ENCODE measurements at places on chromosomes 7 and 10.

GRCh38 chr10:50567384-50567783 lies 56.4 kb downstream of the SGMS1 start:
- no peak for DNase-seq

DNA sequence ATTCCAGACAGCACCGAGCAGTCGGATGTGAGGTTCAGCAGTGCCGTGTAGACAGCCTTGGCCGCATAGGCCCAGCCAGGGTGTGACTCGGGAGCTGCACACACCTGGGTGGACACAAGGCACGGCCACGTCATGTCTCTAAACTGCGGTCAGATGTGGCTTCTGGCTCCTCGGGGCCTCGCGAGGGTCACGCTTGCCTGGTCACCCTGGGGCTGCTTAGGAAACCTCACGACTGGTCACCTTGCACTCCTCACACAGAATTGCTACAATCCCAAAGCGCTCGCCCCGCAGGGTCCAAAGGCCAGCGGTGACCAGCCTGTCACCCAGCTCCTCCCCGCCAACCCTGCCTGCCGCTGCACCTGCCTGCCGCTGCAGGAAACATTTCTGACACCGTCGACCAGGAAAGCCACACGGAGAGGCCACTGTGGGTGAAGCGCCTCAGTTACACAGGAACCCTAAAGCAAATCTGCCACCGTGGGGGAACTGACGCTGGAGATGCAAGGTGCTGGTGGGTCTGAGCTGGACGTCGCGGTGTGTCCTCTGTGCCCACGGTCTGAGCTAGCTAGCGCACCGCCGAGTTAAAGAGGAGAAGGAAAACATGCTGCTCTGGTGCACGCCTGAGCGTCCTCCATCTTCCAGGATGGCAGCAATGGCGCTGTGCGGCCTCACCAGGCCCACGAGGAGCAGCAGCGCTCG lies 5.0 kb downstream of the GPER1 start:
- no peak for DNase-seq

GRCh38 chr10:124701435-124701834 lies 42.7 kb downstream of the FAM53B start:
- no peak for DNase-seq

- DNase-seq: no peak
These were observed 51.7 kb downstream of the VOPP1 start for GRCh38 chr7:55520426-55521140.

GRCh38 chr10:51034769-51035168 lies 39.5 kb upstream of the PRKG1 start:
- DNase-seq: no peak

DNA sequence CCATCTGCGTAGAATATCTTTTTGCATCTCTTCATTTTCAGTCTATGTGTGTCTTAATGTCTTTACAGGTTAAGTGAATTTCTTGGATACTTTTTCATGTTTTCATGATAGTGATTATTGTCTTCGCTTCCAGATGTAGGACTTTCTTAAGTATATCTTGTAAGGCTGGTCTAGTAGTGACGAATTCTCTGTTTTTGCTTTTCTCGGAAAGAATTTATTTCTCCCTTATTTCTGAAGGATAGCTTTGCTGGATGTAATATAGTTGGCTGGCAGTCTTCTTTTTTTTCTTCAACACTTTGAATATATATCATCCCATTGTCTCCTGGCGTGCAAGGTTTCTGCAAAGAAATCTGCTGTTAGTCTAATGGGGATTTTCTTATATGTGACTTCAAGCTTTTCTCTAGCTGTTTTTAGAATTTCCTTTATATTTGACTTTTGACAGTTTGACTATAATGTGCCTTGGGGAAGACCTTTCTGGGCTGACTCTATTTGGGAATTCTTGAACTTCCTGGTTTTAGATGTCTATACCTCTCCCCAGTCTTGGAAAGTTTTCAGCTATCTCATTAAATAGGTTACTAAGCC lies 14.3 kb downstream of the GTPBP4 start:
- no peak for DNase-seq

GRCh38 chr7:93897680-93898079 lies 7.1 kb upstream of the TFPI2 start:
- DNase-seq: no peak

DNA sequence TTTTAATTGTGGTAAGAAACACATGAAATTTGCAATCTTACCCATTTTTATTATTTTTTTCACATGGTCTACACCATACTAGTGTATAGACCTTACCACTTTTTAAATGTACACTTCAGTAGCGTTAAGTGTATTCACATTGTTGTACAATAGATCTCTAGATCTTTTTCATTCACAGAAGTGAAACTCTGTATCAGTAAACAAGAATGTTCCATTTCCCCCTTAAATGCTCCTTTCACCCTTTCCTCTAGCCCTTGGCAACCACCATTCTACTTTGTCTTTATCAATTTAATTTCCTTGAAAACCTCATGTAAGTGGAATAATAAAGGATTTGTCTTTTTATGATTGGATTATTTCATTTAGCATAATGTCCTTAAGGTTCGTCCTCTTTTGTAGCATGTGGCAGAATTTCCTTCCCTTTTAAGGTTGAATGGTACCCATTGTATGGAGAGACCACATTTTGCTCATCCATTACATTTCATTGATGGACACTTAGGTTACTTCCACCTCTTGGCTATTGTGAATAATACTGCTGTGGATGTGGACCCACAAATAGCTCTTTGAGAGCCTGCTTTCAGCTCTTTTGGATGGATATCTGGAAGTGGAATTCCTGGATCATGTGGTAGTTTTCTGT lies 45.7 kb downstream of the SNX10 start:
- DNase-seq: no peak

DNA sequence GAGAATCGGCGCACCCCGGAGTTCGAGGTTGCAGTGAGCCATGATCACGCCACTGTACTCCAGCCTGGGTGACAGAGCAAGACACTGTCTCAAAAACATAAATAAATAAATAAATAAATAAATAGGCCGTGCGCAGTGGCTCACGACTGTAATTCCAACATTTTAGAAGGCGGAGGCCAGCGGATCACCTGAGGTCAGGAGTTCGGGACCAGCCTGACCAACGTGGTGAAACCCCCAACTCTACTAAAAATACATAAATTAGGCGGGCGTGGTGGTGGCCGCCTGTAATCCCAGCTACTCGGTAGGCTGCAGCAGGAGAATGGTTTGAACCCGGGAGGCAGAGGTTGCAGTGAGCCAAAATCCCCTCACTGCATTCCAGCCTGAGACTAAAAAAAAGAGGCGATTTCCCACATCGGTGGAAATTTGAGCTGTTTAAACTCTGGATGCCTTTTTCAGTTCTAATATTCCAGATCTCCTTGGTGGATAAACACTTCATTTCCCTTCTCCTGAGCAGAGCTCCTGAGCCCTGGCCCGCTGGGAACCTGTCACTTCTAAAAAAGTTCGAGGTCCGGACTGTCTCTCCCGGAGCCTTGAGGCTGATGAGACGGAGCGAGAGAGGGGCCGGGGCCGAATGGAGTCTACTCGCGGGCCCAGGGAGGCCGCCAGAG lies 2.0 kb upstream of the NFKB2 start:
- no peak for DNase-seq

GRCh38 chr7:92685136-92686042 lies 95.2 kb upstream of the FAM133B start:
- DNase-seq: peak; percentile 49

DNA sequence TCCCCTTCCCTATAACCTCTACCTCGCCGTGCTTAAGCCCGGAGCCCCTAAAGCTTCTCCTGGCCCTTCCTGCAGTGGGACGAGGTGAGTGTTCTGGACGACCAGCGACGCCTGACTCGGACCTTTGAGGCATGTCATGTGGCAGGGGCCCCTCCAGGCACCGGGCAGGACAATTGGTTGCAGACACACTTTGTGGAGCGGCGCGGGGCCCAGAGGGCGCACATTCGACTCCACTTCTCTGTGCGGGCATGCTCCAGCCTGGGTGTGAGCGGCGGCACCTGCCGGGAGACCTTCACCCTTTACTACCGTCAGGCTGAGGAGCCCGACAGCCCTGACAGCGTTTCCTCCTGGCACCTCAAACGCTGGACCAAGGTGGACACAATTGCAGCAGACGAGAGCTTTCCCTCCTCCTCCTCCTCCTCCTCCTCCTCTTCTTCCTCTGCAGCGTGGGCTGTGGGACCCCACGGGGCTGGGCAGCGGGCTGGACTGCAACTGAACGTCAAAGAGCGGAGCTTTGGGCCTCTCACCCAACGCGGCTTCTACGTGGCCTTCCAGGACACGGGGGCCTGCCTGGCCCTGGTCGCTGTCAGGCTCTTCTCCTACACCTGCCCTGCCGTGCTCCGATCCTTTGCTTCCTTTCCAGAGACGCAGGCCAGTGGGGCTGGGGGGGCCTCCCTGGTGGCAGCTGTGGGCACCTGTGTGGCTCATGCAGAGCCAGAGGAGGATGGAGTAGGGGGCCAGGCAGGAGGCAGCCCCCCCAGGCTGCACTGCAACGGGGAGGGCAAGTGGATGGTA lies 9.2 kb downstream of the EPHB6 start:
- DNase-seq: no peak

- DNase-seq: no peak
These were observed 114.6 kb downstream of the ITIH5 start for GRCh38 chr10:7551950-7552716.

GRCh38 chr7:151210087-151210854 lies at the start of gene H2BK1:
H2BK1 (minus strand) TSS chr7:151210488; CDS start chr7:151210318, 170 bp downstream.
- no peak for DNase-seq

- no peak for DNase-seq
These were observed 40.3 kb downstream of the AGAP3 start for GRCh38 chr7:151126491-151127137.

GRCh38 chr7:509426-510130 lies 10.1 kb downstream of the PDGFA start:
- no peak for DNase-seq

GRCh38 chr10:100866010-100866409 lies 46.8 kb upstream of the SLF2 start:
- no peak for DNase-seq

- DNase-seq: no peak
These were observed 172.3 kb upstream of the ADCY1 start for GRCh38 chr7:45401851-45402250.

- DNase-seq: no peak
These were observed 42.4 kb downstream of the MTURN start for GRCh38 chr7:30177186-30177585.

DNA sequence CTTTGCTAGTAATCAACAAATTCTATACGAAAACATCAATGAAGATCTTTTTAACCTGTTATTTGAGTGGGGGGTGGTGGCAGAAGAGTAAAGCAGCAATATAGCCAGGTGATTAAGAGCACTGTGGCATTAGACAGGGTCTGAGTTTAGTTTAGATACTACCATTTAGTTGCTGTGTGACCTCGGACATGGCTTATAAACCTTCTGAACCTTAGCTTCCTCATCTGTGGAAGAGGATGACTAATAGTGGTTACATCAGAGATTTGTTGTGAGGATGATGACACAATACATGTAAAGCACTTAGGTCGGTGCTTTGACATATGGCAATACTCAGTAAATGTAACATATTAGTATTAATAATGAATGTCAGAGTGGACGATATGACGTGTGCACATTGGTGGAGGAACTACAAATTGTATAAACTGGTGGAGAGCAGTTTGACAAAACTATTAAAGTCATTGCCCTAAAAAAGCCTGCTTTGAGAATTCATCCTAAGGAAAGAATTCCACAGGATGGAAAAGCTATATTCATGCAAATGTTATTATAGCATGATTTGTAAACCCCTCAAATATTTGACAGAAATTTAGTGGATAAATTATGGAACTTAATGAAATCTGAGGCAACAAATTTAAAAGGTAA lies 24.3 kb downstream of the SPAG6 start:
- no peak for DNase-seq

GRCh38 chr7:105861224-105861623 lies 15.2 kb downstream of the ATXN7L1 start:
- no peak for DNase-seq

GRCh38 chr7:81705206-81705605 lies 64.6 kb downstream of the HGF start:
- DNase-seq: no peak

DNA sequence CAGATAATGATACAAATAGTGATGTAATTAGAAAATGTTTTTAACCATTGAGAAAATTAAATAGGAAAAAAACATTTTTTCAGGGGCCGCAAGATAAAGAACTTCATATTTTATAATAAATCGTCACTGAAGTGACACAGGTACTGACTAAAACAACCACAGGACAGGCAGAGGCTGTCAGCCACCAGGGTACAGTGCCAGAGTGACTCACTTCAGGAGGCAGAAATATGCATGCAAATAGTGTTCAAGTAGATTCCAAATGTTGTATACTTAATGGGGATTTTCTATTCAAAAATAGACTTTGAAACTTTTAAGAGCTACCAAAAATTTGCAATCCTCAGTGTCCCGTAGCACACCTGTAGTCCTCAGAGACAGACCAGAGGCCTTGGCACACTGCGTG lies 68.6 kb downstream of the FRMPD2 start:
- no peak for DNase-seq

- DNase-seq: no peak
These were observed 190.1 kb downstream of the PRPF18 start for GRCh38 chr10:13776861-13777311.

- no peak for DNase-seq
These were observed 174.5 kb downstream of the LRRN3 start for GRCh38 chr7:111265394-111265793.

DNA sequence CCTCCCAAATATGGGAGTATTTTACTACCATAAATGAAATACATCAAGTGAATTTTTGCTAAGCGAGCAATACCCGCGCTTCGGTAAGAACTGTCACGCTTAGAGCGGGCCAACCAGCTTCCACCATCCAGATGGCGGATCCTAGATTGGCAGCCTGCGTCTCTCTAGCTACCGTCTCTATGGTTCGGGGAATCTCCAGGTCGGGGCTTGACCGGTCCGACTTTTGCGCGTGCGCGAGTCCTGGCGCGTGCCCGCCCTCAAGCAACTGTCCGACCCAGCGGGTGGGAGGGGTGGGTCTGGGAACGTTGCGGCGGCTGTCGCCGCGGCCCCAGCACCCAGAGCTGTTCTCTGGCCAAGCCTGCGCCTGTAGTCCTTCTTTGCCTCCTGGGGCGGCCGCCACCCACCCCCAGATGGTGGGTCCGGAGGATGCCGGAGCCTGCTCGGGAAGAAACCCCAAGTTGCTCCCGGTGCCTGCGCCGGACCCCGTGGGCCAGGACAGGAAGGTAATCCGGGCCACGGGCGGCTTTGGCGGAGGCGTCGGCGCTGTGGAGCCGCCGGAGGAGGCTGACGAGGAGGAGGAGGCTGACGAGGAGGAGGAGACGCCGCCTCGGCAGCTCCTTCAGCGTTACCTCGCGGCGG lies at the start of gene TBC1D12:
TBC1D12 (plus strand) TSS at position 338 of the 639 bp plus-strand sequence; CDS start at position 411, 73 bp downstream.
- no peak for DNase-seq

Measured in stimulated activated CD4-positive, alpha-beta T cell treated with anti-CD3 and anti-CD28 coated beads, Interleukin-15, amount 100 ng/mL, for 48 hours (primary cell).